Foreskin keratinocyte (primary cell): ENCODE measurements at places on chromosomes 6 and 20.

GRCh38 chr6:93365445-93365844 is 53.9 kb downstream of the EPHA7 start:
- DNase-seq: no peak

- no peak for DNase-seq
Measured at GRCh38 chr6:78829407-78829806, 37.9 kb upstream of the IRAK1BP1 start.

- DNase-seq: no peak
Measured at GRCh38 chr6:33516726-33517125, 62.4 kb downstream of the ZBTB9 start.

DNA sequence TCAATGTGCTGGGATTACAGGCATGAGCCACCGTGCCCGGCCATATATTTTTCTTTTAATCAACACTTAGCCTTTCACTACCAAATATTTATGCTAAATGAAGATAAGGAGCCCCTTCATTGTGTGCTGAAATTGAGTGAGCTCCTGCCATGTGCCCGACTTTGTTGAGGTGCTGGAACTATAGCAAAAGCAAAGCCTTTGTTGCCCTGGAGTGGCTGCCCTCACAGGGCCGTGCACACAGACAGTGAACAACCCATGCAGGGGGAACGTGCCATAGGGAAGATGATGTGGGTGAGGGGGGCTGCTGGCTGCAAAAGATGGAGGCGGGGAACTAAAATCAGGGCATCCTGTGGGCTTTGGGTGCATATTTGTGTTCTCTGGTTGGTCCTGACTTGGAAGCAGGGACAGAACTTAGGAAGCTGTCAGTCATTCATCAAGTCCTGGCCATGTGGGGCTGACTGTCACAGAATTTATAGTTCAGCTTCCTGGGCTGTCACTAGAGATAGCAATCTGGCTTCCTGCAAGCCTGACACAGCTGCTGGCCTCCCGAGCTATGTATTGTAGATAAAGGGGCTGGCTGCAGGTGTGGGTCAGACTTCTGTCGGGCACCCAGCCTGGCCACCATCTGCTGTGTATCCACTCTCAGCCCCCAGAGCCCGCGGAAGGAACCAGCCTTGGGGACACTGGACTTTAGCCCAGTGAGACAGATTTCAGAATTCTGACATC is 56.8 kb upstream of the MPC1 start:
- DNase-seq: no peak

DNA sequence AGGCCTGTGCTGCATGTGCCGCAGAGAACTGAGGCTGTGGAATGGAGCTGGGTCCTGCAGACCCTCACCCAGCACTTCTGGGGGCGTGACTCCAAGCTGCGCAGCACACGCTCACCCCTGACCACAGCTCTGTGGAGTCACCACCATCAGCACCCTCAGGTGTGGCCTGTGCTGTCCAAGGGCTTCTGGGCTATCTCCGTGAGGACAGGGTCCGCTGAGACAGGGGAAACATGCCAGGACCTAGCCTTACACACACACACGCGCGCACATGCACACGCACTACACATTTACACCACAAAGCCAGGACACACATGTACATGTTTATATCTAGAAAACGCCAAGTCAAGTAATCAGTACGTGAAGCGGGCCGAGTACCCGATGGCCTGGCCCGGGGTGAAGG is 26.8 kb upstream of the TCFL5 start:
- DNase-seq: no peak

DNA sequence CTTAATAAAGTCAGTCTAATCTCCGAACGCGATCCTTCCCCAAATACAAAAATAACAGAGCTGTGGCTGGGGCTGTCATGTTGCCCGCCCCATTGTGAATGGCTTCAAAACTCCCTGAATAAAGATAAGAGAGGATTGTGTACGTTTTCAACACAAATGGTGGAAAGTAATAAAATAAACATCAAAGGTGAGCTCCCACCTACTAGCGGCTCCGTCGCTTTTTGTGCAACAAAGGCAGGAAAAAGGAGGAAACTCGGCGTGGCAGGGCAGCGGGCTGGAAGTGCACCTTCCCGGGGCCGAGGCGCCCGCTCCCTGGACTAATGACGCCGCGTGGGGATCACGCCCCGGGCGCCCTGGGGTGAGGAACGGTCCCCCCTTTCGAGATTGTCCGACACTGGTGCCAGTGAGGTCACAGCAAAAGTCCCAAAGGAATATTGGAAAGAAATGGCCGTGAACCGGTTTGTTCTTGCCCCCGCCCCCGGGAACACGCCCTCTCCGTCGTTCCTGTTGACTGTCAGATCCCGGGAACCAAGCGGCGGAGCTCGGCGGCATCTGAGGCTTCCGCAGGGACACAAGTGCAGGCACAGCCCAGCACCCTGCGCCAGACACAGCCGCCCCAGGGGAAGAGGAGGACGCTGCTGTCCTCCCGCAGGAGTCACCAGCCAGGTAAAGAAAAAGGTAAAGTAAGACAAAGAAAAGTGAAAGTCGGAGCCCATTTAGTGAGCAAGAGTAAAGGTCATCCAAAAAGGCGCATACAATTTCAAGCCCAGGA is 1.1 kb upstream of the FOXQ1 start:
- DNase-seq: no peak

- DNase-seq: no peak
Measured at GRCh38 chr6:139853302-139853992, 479.0 kb upstream of the CITED2 start.

DNA sequence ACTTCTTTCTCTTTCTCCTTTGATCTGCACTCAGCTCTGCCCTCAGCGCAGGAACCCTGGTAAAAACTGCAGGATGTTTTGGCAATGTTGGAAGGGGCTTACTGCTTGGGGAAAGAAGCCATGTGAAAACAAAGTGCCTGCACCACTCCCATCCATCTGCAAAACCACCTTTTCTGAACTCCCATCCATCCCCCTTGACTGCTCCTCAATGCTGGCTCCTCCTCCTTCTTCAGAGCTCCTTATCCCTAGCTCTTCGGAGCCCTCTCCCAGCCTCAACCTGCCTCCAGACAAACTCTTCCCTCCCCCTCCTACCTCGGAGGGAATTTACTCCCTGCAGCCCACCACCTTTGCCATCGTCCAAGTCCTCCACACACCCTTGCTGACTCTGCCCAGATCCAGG is 4.2 kb upstream of the ZBTB12 start:
- DNase-seq: no peak

DNA sequence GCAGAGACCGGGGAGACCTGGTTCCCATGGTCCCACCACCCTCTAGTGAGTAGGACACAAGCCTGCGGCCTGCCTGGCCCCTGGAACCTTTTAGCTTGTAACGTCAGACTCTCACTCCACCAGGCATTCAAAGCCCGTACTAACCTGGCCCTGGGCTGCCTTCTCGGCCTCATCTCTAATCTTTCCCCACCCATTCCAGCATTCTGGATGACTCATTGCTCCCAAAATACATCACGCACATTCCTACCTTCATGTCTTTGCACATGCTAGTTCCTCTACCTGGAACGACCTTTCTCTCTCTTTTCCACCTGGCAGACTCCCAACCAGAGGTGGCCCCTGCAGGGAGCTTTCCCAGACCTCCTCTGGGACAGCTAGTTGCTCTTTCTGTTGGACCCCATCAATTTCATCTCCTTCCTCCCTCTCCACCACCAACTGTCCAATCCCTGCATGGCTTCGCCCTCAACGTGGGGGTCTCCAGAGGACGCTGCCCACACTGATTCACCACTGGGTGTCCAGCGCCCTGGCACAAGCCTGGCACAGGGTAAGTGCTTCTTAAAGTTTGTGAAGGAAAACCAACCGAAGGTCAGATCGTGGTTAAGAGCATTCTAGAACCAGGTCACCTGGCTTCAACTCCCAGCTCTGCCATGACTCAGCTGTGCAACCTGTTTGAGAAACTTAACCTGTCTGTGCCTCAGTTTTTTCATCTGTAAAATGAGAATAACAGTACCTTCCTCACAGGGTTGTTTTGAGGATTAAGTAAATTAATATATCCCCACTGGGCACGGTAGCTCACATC is 35.2 kb downstream of the JPH2 start:
- peak; percentile 95 for DNase-seq

DNA sequence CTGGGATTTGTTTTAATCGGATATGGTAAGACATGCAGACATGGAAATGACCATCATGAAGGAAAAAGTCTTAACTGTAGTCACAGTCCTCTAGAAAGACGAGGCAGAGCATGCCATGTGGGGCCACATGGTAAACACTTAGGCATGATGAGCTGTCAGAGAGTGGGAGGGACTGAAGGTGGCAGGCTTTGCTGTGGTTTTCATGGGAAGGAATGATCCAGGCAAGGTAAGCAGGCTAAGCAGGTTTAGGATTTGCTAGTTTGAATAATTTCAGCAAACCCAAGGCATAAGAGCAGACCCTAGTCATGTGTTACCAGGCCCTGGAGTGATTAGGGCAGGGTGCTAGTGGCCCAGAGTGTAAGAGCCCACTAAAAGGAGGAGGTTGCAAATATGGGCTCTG is 47.2 kb upstream of the STMND1 start:
- DNase-seq: peak; percentile 79

DNA sequence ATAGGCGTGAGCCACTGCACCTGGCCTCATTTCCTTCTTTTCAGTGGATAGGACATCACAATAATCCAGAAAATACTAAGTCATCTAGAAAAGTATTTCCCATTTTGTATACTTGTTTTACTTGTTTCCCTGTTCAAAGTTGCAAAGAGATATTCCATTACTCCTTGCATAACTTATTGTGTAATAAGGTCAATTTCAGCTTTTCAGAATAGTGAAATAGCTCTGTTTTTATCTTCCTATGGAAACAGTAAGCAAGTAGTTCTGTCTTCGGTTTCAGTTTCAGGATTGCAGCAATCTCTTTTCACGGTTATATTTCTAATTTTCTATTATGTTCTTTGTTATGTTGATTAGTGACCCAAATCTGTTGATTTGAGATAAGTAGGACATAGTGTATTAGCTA is 6.0 kb downstream of the STX11 start:
- no peak for DNase-seq

DNA sequence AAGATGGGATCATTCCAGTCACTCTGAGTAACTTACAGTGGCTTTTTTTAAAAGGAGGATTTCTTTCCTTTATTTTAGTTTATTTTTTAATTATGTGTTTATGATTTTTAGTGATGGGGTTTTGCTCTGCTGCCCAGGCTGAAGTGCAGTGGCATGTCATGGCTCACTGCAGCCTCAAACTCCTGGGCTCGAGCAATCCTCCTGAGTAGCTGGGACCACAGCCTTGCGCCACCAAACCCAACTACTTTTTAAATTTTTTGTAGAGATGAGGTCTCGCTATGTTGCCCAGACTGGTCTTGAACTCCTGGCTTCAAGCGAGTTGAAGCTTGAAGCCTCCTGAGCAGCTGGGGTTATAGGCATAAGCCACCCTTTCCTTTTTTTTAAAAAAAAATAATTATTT is 31.8 kb upstream of the PHACTR3 start:
- no peak for DNase-seq

DNA sequence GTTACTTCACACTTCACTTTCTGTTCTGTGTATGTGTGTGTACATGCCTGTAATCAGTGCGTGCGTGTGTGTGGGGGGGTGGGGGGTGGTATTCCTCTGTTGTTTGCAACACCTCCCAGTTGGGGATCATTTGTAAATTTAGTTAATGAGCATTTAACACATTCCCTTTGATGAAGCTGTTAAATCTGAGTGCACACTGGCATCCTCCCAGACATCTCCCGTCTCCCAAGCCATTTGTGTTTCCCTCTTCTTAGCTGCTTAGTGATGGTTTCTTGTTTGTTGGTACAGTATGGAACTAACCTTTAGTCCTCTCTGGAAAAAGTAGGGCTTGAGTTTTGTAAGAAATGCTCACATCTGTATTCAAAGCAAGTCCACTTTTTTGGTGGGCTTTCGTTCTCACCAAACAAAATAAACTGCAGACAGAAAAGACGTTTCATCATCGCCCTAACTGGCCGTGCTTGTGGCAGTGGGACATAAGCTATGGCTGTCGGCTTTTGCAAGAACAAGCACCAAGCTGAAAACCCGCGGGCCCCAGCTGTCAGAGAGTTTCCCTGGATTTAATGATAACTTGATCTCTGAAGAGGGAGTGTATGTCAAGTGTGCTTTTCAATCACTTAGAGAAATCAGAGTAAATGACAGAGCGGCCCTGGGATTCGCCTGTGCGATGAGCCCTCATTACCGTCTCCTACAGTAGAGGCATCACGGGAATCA is 54.9 kb upstream of the SASH1 start:
- no peak for DNase-seq

GRCh38 chr6:7541175-7542064 is at the start of gene DSP:
Gene DSP, plus strand, starts transcription at chr6:7541671. Its CDS starts 245 bp downstream, at chr6:7541916.
- DNase-seq: no peak

DNA sequence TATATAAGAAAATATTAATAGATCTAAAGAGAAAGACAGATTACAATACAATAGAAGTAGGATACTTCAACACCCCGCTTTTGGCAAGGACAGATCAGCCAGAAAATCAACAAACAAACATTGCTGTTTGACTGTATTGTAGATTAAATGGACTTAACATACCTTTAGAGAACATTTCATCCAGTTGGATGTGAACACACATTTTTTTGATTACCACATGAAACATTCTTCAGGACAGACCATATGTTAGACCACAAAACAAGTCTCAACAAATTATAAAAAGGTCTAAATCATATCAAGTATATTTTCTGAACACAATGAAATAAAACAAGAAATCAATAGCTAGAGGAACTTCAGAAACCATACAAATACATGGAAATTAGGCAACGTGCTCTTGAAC is 148.2 kb downstream of the TRMT11 start:
- DNase-seq: peak; percentile 27

- peak; percentile 81 for DNase-seq
Measured at GRCh38 chr6:84764332-84765049, at the start of gene TBX18. Gene TBX18, minus strand, starts transcription at chr6:84764598. Its CDS starts 417 bp downstream, at chr6:84764181.

- no peak for DNase-seq
Measured at GRCh38 chr6:143529095-143529494, 17.6 kb upstream of the FUCA2 start.

DNA sequence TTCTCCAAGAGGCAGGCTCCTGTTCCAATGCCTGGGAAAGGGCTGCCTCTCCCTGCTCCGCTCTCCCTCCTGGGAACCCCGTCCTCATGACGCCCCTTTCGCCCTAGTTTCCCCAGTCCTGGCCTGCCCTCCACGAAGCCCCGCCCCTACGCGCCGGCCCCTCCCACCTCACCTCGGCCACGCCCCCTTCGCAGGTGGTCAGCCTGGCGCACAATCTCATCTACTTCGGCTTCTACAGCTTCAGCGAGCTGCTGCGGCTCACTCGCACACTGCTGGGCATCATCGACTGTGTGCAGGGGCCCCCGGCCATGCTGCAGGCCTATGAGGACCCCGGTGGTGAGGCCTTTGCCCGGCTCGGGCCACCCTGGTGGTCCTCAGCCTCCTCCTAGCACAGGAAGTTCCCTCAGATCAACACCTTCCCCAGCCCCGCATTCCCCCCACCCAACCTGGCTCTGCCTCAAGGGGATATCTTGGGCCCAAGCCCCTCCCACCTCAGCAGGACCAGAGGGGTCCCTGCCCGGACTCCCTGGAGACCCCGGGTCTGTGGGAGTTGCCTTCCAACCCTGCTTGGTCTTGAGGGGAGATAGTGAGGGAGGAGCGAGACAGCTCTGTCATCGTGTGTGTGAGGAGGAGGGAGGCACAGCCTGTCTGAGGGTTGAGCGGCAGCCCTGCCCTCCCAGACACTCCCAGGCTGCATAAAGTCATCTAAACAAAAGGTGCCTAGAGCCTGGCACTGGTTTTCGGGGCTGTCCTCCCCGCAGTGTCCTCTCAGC is 40.3 kb downstream of the UQCC2 start:
- no peak for DNase-seq
